Heart right ventricle (tissue), 16 donors: ENCODE measurements at places on chromosomes 1 and 21. TPM values are rescaled to one million over a fixed set of nuclear protein-coding genes. Genes with fewer than 3 reads are reported as not detected.

DNA sequence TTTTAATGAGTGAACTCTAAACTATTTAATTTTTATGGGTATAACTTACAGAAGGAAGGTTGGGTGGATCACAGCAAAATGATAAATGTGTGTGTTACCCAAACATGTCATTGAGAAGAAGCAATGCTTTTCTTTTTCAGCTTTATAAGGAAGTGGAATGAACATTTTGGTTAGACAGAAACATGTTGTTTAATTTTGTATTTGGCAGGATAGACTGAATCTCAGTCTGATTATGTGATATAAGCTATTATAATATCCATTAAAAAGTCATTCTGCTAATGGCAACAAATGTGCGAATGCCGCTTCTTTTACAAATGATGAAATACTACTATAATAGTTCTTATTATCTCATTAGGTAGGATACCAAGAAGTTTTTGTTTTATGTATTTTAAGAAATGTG lies 281.9 kb upstream of the ZRANB2 start:
- no peak overlapping the region for H3K4me3 ChIP-seq
- H3K36me3 ChIP-seq, result no peaks in the 10 kb centered on the region
- DNase-seq, result no peak
- H3K4me1 ChIP-seq, result no peaks in the 10 kb centered on the region
- H3K27me3 ChIP-seq, result no peaks in the 10 kb centered on the region

DNA sequence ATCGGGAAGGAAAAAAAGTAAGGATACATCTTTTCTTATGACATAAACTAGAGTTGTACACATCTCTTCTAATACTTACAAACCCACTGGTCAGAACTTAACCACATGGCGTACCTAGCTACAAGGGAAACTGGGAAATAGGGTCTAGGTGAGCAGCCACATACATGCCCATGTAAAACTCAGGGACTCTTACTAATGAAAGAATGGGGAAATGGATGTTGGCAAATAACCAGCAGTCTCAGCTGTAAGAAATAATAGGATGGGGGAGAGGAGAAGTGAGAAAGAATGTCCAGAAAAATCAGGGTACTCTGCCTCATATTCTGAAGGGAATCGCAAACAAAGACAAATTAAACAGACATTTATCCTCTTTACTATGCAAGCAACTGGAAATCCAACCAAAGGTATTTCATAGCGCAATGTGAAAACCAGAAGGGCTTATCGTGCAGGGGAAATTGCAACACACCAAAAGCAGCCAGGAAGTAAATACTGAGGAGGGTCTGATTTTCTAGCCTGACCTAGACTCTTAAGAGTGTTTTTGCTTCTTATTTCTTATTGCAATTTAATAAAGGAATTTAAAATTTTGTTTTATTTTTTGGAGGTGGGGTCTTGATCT lies 17.5 kb downstream of the GTF2B start:
- no peak for DNase-seq
- H3K4me3 ChIP-seq, result no peak overlapping the region
- no peak overlapping the region for H3K27ac ChIP-seq
- H3K36me3 ChIP-seq, result no peaks in the 10 kb centered on the region
- no peaks in the 10 kb centered on the region for H3K27me3 ChIP-seq

DNA sequence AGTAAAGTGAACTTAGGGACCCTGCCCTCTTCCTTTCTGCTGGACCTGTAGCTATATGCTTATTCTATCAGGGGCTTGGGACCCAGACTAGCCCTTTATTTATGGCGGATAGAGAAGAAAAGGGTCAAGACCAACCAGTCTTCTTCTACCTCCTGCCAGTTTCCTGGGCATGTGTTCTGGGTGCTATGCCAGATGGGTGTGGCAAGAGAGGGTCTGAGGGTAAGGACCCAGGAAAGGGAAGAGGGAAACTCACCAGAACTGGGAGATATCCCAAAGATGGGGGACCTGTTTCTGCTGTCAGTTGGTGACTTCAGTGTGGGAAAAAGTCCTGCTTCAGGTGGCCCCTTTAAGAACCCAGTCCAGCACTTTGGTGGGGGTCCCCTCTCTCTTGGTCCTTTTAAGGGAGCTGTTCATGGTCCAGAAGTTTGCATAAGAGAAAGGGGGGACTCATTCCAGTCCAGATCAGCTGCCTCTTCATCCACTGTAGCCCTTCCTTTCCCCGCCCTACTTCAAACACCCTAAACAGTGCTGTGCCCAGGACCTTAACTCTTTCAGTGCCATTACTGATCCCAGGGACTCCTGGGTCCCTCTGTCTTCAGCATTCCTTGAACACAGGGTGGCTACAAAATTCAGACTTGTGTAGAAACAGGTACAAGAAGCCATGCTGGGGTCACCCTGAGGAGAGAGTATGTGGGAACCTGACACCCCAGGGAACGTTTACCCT lies 18.4 kb downstream of the SSR2 start:
- no peak overlapping the region for H3K4me3 ChIP-seq
- H3K27me3 ChIP-seq, result no peaks in the 10 kb centered on the region
- H3K27ac ChIP-seq, result no peak overlapping the region
- DNase-seq, result no peak
- H3K36me3 ChIP-seq, result no peaks in the 10 kb centered on the region

- no peaks in the 10 kb centered on the region for H3K4me1 ChIP-seq
- no peak overlapping the region for H3K4me3 ChIP-seq
- DNase-seq, result no peak
- no peaks in the 10 kb centered on the region for H3K36me3 ChIP-seq
- no peaks in the 10 kb centered on the region for H3K27me3 ChIP-seq
Observed at GRCh38 chr1:229875086-229875485, 192.0 kb upstream of the GALNT2 start.

DNA sequence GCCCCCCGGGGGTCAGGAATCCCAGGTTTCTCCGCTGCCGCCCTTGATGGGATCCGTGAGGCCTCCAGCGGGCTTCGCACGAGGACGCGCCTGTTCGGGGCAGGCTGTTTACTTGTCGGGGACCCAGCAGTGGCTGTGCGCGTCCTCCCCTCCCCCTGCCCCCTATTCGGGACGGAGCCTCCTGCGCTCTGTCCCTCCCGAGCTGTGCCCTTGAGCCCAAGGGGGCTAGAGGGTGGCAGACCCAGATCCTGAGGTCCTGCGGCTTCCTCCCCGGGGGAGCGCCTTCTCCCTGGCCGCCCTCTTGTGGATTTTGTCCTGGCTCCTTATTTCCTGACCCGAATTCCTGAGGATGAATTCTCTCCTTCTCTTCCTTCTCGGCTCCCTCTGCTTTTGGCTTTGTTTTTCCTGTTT lies 38.4 kb downstream of the PIK3CD start:
- no peaks in the 10 kb centered on the region for H3K36me3 ChIP-seq
- no peaks in the 10 kb centered on the region for H3K27me3 ChIP-seq
- H3K4me3 ChIP-seq, result peak overlapping the region; percentile 39
- peaks cover 40% of the 10 kb centered on the region for H3K4me1 ChIP-seq

Gene SARS1
- 86.3 TPM for total RNA-seq

- DNase-seq, result no peak
- no peaks in the 10 kb centered on the region for H3K36me3 ChIP-seq
- H3K4me1 ChIP-seq, result no peaks in the 10 kb centered on the region
- no peak overlapping the region for H3K27ac ChIP-seq
- H3K4me3 ChIP-seq, result no peak overlapping the region
Observed at GRCh38 chr1:175857756-175858155, 114.4 kb upstream of the TNR start.

Gene GIPC2
- total RNA-seq, result 7.4 TPM

GRCh38 chr1:8711151-8711550 lies 106.3 kb downstream of the RERE start:
- H3K4me3 ChIP-seq, result no peak overlapping the region
- DNase-seq, result no peak
- no peaks in the 10 kb centered on the region for H3K27me3 ChIP-seq
- no peaks in the 10 kb centered on the region for H3K36me3 ChIP-seq

- no peaks in the 10 kb centered on the region for H3K27me3 ChIP-seq
- H3K27ac ChIP-seq, result no peak overlapping the region
- DNase-seq, result no peak
- H3K4me1 ChIP-seq, result no peaks in the 10 kb centered on the region
- no peaks in the 10 kb centered on the region for H3K36me3 ChIP-seq
- no peak overlapping the region for H3K4me3 ChIP-seq
Observed at GRCh38 chr1:60223158-60223557, 149.6 kb upstream of the C1orf87 start.

DNA sequence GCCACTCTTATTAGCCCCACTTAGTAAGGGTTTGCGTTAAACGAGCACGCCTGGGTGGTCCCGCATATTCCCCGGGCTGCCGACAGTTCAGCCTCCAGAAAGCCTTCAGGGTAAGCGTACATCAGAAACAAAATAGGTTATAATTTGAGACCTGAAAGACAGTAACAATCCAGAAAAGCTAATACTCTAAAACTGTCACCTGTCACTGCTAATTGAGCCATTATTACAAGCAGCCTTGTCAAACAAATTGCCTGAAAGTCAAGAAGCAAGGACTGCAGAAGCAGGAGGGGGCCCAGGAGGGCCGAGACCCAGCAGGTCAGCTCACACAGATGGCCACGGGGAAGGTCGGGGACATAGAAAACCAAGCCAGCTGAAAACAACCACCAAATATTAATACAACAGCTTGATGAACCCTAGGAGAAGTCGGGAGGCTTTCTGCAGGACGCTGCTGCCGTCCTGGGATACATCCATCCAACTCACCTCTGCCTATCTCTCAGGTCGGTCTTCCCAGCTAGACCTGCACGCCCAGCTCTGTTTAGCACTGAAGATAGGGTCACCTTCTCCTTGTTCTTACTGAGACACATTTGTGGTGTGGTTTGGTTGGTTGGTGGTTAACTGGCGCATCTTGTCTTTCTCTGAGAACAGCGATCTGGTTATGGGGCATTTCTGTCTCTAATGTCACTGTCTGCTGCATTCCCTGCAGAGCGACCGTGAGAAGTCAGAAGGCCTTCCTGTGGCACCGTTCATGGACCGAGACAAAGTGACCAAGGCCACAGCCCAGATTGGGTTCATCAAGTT lies 110.8 kb downstream of the WDR4 start:
- H3K4me1 ChIP-seq, result no peaks in the 10 kb centered on the region
- no peak for DNase-seq
- H3K27ac ChIP-seq, result no peak overlapping the region
- no peak overlapping the region for H3K4me3 ChIP-seq
- H3K36me3 ChIP-seq, result no peaks in the 10 kb centered on the region
